ENCODE measurements at places on chromosomes 6 and 20.

DNA sequence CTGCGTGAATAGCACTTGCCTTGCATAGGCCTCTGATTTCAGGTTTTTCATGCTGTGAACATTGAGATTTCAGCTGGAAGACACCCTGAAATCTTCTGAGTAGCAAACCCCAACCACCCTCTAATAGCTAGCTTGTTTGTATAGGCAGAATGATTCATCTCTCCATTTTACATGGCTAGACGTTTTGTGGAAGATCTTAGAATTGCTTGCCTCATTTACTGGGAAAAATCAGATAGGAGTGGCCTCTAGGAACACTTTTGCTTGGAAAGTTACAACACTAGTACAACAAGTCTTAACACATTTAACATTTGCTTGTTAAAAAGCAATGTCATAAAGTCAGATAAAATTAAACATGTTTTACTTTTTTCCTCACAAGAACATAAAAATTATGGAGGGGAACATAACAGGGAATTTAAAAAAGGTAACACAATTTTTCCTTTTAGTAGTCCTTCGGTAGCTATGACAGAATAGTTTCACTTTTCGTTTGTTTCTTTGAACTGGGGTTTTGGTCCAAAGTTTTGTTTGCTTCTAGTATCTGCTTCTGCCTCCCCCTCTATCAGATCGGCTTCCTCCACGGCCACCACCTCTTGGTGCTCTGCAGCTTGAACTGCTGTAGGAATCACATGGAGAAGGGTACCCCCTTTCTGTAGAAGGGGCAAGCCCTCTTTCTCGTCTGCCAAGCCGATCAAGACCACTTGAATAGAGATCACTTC lies 102.2 kb upstream of the PTCHD4 start:
- no peak for DNase-seq
- H3K36me3 ChIP-seq: no peaks in the 10 kb centered on the region
- H3K4me3 ChIP-seq: no peak overlapping the region
- no peaks in the 10 kb centered on the region for H3K27me3 ChIP-seq
- no peak overlapping the region for H3K27ac ChIP-seq

- H3K4me1 ChIP-seq: peaks cover 77% of the 10 kb centered on the region
- no peak overlapping the region for H3K4me3 ChIP-seq
- no peaks in the 10 kb centered on the region for H3K27me3 ChIP-seq
- H3K36me3 ChIP-seq: no peaks in the 10 kb centered on the region
- DNase-seq: no peak
Observed at GRCh38 chr6:132481189-132481588, 31.7 kb downstream of the STX7 start.

DNA sequence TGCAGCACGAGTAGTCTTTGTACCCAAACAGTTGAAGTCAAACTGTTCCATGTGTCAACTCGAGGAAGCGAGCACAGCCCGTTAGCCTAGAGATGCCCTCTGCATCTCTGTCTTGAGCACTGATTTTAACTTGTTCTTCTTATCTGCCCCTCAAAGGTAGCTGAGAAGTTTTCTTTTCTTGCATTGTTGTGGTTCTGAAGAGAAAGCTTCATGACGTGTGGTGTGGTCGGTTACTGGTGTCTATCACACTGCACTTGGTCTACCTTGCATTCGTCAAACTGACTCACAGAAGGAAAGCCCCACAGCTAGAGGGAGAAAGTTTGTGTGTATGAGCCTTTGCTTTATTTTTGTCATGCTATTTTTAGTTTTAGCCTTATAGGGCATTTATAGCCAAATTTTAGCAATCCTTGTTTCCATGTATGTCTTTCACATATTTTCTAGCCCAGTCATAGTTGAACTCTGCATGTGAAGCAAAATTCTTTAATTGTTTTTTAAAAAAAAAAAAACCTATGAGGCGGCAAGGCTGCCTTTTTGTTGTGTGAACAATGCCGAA lies 115.1 kb downstream of the JAG1 start:
- no peak overlapping the region for H3K4me3 ChIP-seq
- no peak for DNase-seq
- H3K36me3 ChIP-seq: no peaks in the 10 kb centered on the region
- H3K27ac ChIP-seq: no peak overlapping the region
- no peaks in the 10 kb centered on the region for H3K4me1 ChIP-seq

- H3K4me1 ChIP-seq: no peaks in the 10 kb centered on the region
- peaks cover 25% of the 10 kb centered on the region for H3K27me3 ChIP-seq
- H3K36me3 ChIP-seq: no peaks in the 10 kb centered on the region
- H3K4me3 ChIP-seq: no peak overlapping the region
Observed at GRCh38 chr20:1883986-1884385, 11.2 kb upstream of the SIRPA start.

GRCh38 chr6:105397987-105398386 lies 4.9 kb downstream of the PREP start:
- no peak for DNase-seq
- H3K27ac ChIP-seq: no peak overlapping the region
- H3K4me1 ChIP-seq: no peaks in the 10 kb centered on the region
- no peaks in the 10 kb centered on the region for H3K27me3 ChIP-seq

DNA sequence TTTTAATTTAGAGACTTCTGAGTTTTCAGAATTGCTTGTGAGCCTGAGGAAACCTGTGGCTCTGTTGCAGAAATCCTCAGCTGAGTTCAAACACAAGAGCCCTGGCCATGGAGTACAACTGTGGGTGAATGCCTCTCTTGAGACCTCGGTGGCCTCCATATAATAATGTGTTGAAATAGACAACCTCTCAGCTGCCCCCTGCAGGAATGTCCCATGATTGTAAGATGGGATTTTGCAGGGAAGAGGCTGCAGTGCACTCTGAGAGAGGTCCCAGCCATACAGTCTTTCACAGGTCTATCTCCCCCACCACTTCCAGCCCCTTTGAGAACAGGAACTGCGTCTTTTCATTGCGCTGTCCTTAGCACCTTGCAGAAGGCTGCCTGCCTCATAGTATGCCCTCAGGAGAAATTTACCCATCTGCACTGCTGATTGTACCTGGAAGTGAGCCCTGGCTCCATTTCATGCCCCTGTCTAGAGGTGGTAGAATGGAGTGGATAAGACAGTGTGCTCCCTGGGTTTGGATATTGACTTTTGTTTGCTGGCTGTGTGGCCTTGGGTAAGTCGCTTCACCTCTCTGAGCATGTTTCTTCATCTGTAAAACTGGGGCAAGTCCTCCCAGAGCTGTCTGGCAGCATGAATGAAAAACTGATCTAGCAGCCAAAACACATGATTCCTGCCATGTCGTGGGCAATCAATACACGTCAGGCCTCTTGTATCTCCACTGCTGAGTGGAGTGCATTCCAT lies 16.8 kb upstream of the CDH22 start:
- DNase-seq: no peak
- peaks cover 4% of the 10 kb centered on the region for H3K4me1 ChIP-seq
- no peak overlapping the region for H3K27ac ChIP-seq
- no peaks in the 10 kb centered on the region for H3K36me3 ChIP-seq
- H3K4me3 ChIP-seq: no peak overlapping the region
- H3K27me3 ChIP-seq: peaks cover 47% of the 10 kb centered on the region

DNA sequence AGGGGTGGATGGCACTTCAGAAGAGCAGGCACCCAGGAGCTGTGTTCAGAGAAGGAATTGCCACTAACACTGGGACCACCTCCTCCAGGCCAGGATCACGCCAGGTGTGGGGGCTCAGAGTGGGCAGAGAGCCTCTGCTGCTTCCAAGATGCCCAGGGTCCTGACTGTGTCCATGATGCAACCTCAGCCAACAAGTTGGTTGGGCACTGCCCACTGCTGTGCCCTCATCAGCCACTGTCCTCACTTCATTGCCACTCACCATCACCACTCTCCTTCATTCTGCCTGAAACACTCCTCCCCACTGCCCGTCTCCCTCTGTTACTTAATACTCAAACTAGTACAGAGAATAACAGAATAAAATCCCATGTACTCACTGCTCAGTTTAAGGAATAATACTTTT lies 16.5 kb upstream of the TCF15 start:
- no peak overlapping the region for H3K27ac ChIP-seq
- DNase-seq: no peak
- no peak overlapping the region for H3K4me3 ChIP-seq
- H3K27me3 ChIP-seq: peaks cover 5% of the 10 kb centered on the region
- H3K4me1 ChIP-seq: no peaks in the 10 kb centered on the region

GRCh38 chr6:163354761-163355425 lies 59.6 kb upstream of the QKI start:
- peak overlapping the region; percentile 92 for H3K27ac ChIP-seq
- H3K27me3 ChIP-seq: no peaks in the 10 kb centered on the region
- no peaks in the 10 kb centered on the region for H3K36me3 ChIP-seq
- DNase-seq: peak; percentile 22

GRCh38 chr6:155181498-155181897 lies 82.3 kb upstream of the CLDN20 start:
- no peaks in the 10 kb centered on the region for H3K27me3 ChIP-seq
- no peak for DNase-seq
- H3K36me3 ChIP-seq: no peaks in the 10 kb centered on the region

DNA sequence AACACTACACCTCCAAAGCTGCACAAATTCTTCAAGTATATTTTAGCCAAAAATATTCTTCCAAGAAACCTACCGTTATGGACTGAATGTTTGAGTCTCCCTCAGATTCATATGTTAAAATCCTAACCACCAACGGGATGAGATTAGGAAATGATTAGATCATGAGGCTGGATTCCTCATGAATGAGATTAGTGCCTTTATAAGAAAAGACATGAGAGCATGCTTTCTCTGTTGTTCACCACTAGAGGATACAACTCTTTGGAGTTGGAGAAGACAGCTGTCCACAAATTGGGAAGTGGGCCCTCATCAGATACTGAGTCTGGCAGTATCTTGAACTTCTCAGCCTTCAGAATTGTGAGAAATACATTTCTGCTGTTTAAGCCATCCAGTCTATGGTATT lies 7.1 kb upstream of the SLC17A4 start:
- no peaks in the 10 kb centered on the region for H3K4me1 ChIP-seq
- no peak overlapping the region for H3K27ac ChIP-seq
- H3K27me3 ChIP-seq: no peaks in the 10 kb centered on the region
- H3K4me3 ChIP-seq: no peak overlapping the region
- no peaks in the 10 kb centered on the region for H3K36me3 ChIP-seq
- no peak for DNase-seq

DNA sequence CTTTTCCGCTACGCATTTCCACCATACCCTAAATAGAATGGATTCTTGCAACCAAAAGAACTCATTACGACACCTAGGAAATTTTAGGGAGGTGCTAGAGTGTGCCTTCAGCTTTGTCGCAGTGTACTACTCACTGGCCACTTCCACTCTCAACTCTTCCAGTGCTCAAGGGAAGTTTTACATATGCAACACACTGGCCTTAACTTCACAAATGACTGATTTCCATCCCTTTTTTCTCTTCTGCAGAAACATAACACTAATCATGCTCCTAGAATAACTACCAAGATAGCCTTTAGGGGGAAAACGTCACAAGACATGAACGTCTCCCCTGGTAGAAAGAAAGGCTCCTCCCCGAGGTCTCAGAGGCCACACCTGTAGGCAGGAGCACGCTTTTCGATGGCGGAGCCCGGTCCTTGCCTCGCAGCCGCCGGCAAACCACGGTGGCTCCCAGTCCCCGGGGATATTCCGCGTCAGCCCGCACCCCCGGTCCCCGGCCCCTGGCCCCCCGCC lies 584 bp downstream of the LYRM4 start:
- H3K4me1 ChIP-seq: peaks cover 24% of the 10 kb centered on the region
- peak overlapping the region; percentile 90 for H3K4me3 ChIP-seq
- peaks cover 17% of the 10 kb centered on the region for H3K36me3 ChIP-seq
- H3K27ac ChIP-seq: peak overlapping the region; percentile 97
- no peaks in the 10 kb centered on the region for H3K27me3 ChIP-seq

All from tibial nerve (tissue), 4 donors.